ENCODE measurements at places on chromosomes 4 and X.
A peak's percentile ranks its signal among the peaks of the same experiment; 100 is the strongest.

GRCh38 chrX:44253575-44253942 is 89.9 kb downstream of the EFHC2 start:
- DNase-seq: no peak

GRCh38 chr4:8105306-8106100 is 53.1 kb downstream of the ABLIM2 start:
- DNase-seq: no peak

DNA sequence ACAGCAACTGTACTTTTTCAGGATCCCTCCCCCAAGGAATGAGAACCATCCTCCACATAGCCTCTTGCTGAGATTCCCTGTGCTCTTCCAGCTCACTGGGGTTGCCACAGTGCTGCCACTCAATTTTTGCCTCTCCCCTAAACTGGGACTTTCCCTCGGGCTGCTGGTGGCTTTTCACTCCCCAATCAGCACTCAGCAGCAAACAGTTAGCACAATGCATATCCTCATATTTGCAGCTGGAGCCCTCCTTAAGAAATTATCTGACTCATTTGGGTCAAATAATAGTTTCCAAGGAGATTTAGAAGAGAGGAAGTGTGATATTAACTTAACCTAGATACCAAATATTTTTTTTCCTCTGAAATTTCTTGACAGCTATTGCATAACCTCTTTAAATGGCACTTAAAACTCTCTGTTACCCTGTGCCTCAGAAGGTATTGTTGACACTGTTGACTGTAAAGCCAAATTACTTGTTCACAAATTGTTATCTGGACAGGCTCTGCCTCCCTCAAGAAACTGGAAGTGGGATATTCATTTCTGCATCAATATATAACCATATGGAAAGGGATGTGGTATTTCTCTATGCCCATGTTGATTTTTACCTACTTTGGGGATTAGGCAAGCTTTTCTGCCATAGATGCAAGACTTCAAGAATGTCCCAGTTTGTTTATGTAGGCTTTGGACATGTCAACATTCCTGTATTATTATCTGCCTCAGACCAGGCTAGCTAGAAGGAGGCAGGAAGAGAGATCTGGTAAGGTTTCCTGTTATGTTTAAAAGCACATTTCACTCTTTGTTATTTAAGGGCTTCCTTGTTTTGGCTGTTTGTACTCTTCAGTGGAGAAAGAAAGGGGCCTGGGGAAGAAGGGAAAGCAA is 58.0 kb downstream of the SEPTIN11 start:
- peak; percentile 47 for DNase-seq

- DNase-seq: no peak
Measured at GRCh38 chrX:23797371-23798128, 14.6 kb downstream of the SAT1 start.

All from activated CD4-positive, alpha-beta T cell treated with anti-CD3 and anti-CD28 coated beads, Interleukin-2, amount 50 U/mL, for 16 hours (primary cell).